Large intestine (tissue), 12 donors: ENCODE measurements at places on chromosomes 1 and 21.

- peak; percentile 8 for DNase-seq
Observed at GRCh38 chr1:17826165-17826488, 71.0 kb downstream of the ACTL8 start.

DNA sequence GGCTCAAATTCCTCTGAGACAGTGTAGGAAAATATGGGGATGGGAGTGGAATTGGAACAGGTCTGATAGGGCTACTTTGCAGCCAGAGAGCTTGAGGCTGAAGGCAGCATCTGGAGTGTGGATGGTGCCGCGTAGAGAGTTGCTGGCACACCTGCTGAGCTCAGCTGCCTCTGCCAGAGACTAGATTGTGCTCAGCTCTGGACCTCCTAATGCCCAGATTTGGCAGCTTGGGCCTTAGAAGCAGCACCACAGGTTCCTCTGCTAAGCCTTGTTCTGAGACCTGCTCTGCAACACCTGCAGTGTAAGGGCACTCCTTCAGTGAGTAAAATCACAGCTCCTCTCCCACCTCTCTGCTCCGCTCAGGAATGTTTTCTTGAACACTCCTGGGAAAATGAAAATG, 23.3 kb downstream of the ACOT11 start:
- no peak for DNase-seq

DNA sequence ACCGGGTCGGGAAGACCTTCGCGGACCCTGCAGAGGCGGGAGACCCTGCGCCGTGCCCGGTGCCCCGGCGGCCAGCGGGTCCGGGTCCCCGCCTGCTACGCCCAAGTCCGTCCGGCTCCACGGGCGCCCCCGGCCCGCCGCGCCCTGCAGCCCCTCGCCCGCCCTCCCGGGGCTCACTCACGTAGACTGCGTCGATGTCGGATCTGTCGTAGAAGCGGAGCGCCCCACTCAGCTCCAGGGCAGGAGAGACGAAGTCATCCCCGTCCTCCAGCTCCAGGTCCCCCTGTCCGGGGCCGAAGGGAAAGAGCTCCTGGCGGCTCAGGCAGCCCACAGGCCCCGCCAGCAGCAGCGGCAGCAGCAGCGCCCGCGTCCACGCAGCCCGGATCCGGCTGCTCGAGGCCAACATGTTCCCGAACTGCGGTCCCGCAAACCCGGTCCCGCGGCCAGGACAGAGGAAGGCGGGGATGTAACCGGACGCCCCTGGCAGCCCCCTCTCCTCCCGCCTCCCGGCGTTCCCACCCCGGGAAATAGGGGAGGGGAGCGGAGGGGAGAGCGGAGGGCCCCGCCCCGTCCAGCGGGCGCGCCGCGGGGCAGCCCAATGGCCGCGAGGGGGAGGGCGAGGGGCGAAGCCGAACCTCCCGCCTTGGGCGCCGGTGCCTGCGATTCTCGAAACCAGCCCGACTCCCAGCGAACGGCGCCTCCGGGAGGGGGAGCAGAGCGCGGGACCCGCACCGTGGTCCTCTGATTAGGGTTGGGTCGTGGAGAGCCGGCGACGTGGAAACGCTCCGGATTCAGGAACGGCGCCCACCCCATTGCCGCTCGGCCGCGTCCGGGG, at the start of gene NID1:
NID1 (minus strand) TSS at position 417 of the 835 bp plus-strand sequence; CDS start at position 406, 11 bp downstream.
- DNase-seq = peak; percentile 75

DNA sequence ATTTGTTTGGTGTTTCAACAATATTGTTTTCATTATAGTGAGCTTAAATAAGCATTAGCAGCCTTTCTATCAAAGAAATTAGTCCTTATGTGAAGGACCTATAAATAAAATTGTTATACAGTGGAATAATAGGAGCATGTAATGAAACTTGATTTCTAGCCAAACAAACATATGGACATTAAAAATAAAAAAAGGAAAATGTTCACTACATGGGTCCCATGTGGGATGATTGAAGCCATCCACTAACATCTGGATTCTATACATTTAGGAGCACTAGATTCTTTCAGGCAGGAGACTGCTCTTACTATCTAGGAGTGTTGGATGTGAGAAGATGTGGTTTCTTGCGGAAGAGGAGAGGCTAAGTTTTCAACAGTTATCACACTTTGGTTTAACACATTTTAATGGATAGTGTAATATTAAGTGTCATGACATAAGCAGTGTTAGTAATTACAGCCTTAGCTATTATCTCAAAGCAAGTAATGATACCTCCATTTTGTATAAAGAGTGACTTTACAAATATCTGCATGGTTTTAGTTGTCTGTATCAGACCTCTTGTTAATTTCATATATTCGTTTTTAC, 62.3 kb downstream of the LYPLAL1 start:
- no peak for DNase-seq

DNA sequence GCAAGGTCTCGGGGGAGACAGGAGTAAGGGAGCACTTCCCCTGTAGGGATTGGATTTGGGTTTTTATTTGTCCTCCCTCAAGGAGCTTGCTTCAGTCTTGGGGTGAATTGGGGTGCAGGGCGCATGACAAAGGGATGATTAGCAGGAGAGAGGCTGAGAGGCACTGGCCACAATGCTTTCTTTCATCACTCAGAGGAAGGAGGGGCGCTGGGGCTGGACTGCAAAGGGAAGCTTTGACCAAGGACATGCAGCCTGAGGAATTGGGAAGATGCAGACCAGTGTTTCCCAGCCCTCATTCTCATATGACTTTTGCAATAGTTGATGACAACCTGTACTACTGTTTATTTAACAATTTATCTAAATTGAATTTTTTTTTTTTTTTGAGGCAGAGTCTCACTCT, 34.1 kb upstream of the PDPN start:
- DNase-seq = no peak

DNA sequence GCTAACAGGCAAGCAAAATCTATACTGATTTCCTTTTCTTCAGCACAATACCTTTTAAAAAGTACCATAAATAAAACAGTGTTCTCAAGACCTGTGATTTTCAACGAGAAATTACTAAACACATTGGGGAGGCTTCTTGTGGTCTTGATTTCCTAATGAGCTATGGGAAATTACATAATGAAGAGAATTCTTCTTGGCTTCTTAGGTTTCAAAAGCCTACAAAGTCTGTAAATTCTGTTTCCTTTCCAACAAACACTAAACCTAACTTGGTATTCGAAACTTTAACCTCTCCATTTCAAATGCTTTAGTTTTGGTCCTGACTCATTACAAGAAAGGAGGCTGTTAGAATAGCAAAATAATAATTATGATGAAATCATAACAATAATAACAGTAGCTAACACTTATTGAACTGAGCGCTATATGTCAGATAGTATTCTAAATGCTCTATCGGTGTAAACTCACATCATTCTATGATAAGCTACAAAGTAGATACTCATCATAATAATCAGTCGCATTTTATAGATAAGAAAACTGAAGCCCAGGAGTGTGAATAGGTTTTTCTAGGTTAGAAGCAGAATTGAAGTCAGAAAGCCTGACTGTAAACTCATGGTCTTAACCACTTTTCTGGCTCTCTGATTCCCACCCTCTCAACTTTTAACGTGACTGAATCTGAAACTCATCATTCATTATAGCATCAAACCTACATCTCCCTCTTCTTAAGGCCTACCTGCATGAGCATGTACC, 486.7 kb downstream of the SMYD3 start:
- no peak for DNase-seq

DNA sequence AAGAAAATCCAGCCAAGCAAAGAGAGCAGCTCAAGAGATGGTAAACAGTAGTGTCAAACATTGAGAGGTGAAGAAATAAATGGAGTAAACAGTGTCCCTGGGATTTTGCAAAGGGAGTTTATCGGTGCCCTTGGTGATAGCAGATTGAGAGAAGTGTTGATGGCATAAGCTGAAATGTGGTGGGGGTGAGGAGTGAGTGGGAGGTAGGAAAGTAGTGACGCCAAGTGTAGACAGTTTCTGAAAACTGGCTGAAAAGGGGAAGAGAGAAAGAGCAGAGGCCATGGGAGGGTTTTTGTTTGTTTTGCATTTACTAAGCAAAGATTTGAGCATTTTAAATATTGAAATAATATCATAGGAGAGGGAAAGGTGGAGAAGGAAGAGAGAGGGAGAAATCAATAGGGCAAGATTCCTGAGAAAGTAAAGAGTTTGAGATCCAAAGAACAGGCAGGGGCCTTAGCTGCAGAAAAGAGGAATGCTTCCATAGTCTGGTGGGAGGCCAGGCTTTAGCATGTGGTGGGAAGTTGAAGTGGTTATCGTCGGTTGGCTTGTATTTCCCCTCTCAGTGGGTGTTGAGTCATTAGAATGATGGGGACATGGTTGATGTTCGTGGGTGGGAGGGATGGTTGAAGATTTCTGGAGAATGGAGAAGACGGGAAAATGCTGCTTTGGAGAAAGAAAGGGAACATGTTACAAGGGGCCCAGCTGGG, 26.8 kb upstream of the RASAL2 start:
- no peak for DNase-seq

GRCh38 chr1:72366466-72366865, 84.1 kb upstream of the NEGR1 start:
- no peak for DNase-seq

GRCh38 chr1:109625176-109625575, 5.5 kb downstream of the AMPD2 start:
- DNase-seq = no peak

GRCh38 chr1:20192364-20192763, 6.0 kb upstream of the PLA2G2C start:
- no peak for DNase-seq

- no peak for DNase-seq
Observed at GRCh38 chr1:70072231-70072751, 133.1 kb downstream of the LRRC40 start.

- no peak for DNase-seq
Observed at GRCh38 chr1:234718496-234719453, 108.8 kb upstream of the IRF2BP2 start.
